ENCODE measurements at places on chromosomes 2 and 18.

DNA sequence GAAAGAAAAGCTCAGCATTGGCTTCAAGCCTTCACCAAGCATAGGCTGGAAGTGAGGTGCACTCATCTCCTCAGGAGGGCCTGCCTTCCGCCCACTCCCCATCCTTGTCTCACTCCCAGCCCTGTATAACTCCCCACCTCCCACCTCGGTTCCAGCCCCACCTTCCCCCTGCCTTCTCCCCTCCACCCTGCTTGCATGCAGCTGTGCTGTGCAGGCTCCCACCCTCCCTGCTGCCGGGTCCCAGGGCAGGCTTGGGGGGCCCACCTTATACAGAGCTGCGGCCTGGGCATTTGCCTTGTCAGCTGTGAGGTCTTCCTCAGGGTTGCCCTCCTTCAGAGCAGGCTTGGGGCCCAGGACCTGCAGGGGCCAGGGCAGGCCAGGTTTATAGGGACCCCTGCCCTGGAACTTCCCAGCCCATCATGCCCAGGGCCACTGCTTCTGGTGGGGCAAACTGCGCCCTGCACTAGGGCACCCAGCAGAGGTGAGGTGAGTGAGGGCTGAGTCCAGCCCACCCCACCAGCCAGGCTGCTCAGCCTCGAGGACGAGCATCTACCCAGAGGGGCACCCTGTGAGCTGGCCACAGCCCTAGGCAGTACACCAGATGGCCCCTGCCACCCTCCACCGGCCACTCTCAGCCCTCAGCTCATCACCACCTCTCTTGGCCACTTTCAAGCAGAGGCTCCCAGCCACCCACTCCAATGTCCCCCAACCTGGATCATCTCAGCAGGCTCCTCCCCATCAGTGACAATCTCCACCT is 11.6 kb downstream of the CAPG start:
- H3K27ac ChIP-seq: peak overlapping the region; percentile 70
- no peaks in the 10 kb centered on the region for H3K27me3 ChIP-seq
- no peak overlapping the region for H3K4me3 ChIP-seq
- DNase-seq: no peak
- H3K4me1 ChIP-seq: peaks cover 16% of the 10 kb centered on the region
- H3K36me3 ChIP-seq: peaks cover 9% of the 10 kb centered on the region

DNA sequence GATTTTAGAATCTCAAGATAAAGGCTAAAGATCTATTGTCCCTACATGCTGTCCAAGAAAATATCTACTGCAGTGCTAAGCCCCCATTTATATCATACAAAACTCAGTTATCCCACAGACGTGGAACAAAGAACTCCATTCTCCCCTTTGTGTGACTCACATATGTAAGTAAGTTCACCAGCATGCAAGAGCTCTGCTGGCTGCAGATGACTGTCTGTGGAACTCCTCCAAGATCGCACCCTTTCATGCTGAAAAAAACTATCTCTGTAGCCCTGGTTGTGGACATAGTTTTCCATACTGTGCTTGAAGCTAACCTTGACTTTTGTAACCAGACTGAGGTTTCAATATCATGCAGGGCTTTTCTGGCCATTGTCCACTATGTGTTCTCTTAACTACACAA is 207.1 kb downstream of the ZNF521 start:
- H3K27me3 ChIP-seq: no peaks in the 10 kb centered on the region
- no peak overlapping the region for H3K4me3 ChIP-seq
- no peak overlapping the region for H3K27ac ChIP-seq
- peaks cover 3% of the 10 kb centered on the region for H3K36me3 ChIP-seq
- DNase-seq: no peak

DNA sequence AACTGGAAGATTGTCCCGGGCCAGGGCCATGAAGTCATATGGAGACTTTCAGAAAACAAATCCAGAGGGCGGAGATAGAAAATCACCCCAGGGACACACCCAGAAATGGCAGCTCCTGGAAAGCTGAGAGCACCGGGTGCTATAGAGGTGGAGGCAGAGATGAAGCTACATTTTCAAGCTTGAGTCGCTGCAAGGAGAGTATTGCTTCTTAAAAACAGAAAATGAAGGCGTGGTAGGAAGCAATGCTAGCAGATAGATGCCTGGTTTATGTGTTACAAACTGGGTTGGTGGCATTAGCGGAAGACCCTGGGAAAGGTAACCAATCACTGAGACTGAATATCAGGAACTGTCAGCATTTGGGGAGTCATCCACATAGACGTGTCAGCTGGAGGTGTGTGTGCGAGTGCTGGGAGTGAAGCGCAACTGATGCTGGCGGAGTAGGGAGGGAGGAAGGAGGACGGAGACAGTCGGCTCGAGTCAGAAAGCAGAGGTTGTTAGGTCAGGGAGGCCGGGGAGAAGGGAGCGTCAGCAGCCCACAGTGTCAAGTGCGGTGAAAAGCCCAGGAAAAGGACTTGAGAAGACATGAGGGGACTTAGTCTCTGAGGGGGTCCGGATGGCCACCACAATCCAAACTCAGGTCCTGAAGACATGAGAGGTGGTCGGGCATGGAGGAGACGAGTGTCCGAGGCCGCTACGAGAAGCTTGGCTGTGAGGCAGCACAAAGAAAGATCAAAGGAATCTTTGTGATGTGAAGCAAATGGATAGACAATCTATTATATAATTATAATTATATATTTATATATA is 45.4 kb downstream of the C18orf63 start:
- H3K27me3 ChIP-seq: peaks cover 8% of the 10 kb centered on the region
- H3K36me3 ChIP-seq: no peaks in the 10 kb centered on the region
- no peak overlapping the region for H3K27ac ChIP-seq
- DNase-seq: no peak
- no peak overlapping the region for H3K4me3 ChIP-seq

GRCh38 chr18:50720325-50720674 is 99.5 kb downstream of the MRO start:
- peaks cover 11% of the 10 kb centered on the region for H3K4me1 ChIP-seq
- DNase-seq: no peak
- H3K36me3 ChIP-seq: peaks cover 9% of the 10 kb centered on the region

DNA sequence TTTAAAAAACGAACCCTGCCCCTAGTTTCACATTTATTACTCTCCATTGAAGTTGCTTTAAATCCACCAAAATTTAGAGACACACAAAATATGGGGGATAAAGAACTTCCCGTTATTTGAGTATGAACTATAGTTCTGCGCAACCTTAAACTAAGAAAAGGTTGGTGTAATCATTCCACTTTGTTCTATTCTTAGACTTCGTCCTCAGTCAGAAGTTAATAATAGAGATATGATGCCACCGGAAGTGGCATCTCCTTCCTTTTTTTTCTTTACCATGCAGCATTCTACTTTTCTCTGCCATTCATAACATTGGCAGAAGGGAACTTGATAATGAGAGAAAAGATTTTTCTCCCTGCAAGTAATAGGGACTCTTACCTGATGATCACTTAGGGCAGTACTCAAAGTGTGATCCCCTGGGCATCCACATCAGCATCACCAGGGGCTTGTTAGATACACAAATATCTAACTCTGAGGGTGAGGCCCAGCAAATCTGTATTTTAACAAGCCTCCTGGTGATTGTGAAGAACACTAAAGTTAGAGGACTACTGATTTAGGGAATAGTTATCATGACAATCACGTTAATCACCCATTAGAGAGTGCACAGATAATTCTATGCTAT is 147.7 kb upstream of the DTNA start:
- H3K4me1 ChIP-seq: peaks cover 4% of the 10 kb centered on the region
- H3K27me3 ChIP-seq: no peaks in the 10 kb centered on the region
- no peak overlapping the region for H3K27ac ChIP-seq
- no peaks in the 10 kb centered on the region for H3K36me3 ChIP-seq

GRCh38 chr2:161131804-161132203 is 28.4 kb upstream of the TANK start:
- no peaks in the 10 kb centered on the region for H3K27me3 ChIP-seq
- H3K36me3 ChIP-seq: no peaks in the 10 kb centered on the region

GRCh38 chr2:136251197-136251884 is 133.4 kb upstream of the CXCR4 start:
- H3K4me3 ChIP-seq: no peak overlapping the region
- H3K36me3 ChIP-seq: no peaks in the 10 kb centered on the region
- no peak overlapping the region for H3K27ac ChIP-seq
- no peak for DNase-seq
- peaks cover 9% of the 10 kb centered on the region for H3K4me1 ChIP-seq

- H3K27ac ChIP-seq: peak overlapping the region; percentile 90
- DNase-seq: peak; percentile 74
- H3K4me1 ChIP-seq: peaks cover 59% of the 10 kb centered on the region
- peaks cover 5% of the 10 kb centered on the region for H3K36me3 ChIP-seq
Observed at GRCh38 chr2:54557601-54558187, 101.6 kb downstream of the SPTBN1 start.

DNA sequence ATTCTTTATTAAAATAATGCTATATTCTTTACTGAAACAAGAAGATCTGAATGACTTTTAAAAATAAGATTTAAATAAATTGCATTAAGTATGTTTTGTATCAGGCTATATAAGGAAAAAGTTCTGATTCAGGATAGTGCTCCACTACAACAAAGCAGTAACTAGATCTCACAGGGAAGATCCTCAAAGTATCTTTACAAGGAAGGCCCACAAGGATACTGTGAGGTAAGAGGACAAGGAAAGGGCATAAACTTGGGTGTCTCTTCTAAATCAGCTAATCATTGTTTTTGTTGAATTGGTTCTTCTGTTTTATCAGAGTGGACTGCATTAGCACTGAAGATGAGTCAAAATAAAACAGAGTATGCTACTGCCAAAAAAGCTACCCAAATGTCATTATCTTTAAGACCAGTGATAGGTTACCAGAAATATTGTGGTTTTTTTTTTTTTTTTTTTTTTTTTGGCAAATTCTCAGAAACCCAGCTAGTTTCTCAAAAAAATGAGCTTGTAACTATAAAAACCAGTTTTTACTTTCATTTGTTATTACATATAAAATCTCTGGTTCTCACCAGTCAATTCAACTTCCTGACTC is 160.9 kb downstream of the BAZ2B start:
- no peak overlapping the region for H3K27ac ChIP-seq
- H3K36me3 ChIP-seq: peaks cover 8% of the 10 kb centered on the region

DNA sequence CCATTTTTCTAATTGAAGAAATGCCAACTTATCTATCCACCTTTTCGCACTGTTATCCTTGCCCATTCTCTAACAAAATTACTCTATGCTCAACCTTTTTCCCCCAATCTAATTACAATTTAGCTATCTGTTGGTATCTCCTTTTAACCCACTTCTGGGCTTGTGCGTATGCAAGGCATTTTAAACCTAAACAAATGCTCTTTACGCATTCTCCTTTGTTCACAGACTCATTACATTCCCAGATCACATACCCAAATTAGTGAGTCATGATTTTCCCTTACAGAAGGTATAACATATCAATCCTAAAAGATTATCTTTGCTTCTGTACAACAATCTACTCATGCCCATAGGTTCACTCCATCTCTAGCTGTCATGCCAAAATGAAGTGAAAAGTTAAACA is 71.7 kb upstream of the LYPD1 start:
- no peaks in the 10 kb centered on the region for H3K27me3 ChIP-seq
- H3K4me3 ChIP-seq: no peak overlapping the region
- H3K4me1 ChIP-seq: no peaks in the 10 kb centered on the region
- H3K36me3 ChIP-seq: no peaks in the 10 kb centered on the region
- no peak overlapping the region for H3K27ac ChIP-seq
- DNase-seq: no peak

DNA sequence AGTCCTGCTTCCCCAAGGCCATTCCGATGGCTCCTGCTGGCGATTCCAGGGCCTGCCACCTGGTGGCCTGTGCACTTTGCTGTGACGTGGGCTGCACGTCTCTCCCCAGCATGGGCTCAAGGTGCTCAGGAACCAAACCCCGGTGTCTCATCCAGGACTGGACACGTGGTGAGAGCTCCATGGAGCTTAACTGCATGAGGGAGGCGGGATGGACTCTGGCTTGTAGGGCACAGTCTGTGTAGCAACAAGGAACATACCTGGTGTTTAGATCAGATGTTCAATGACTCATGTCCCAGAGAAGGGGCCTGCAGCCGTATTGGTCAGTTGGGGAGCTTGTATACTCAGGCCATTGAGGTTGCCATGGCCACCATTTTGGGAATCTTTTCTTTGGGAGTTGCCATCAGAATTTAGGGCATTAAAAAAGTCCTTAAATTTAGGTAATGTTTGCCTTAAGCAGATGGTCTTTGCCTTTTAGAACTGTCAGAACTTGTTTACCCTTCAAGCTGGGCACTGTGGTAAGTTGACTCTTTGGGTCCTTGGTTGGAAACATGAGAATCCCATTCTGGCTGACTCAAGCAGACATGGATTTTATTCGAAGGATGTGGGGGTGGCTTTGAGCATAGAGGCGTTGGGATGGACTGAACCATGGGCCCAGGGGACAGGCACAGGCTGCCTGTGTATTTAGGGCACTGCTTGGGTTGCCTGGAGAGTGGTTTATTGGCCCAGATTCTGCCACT is 21.0 kb downstream of the AGAP1 start:
- DNase-seq: no peak
- peaks cover 21% of the 10 kb centered on the region for H3K4me1 ChIP-seq
- peak overlapping the region; percentile 94 for H3K27ac ChIP-seq
- H3K27me3 ChIP-seq: no peaks in the 10 kb centered on the region

GRCh38 chr18:68555879-68556301 is 159.0 kb downstream of the TMX3 start:
- H3K4me1 ChIP-seq: no peaks in the 10 kb centered on the region
- H3K4me3 ChIP-seq: no peak overlapping the region
- H3K36me3 ChIP-seq: no peaks in the 10 kb centered on the region
- H3K27me3 ChIP-seq: peaks cover 3% of the 10 kb centered on the region
- DNase-seq: no peak
- H3K27ac ChIP-seq: no peak overlapping the region

GRCh38 chr2:65137197-65137775 is 7.4 kb upstream of the RAB1A start:
- H3K4me3 ChIP-seq: no peak overlapping the region
- no peaks in the 10 kb centered on the region for H3K4me1 ChIP-seq
- DNase-seq: no peak
- H3K27ac ChIP-seq: no peak overlapping the region

DNA sequence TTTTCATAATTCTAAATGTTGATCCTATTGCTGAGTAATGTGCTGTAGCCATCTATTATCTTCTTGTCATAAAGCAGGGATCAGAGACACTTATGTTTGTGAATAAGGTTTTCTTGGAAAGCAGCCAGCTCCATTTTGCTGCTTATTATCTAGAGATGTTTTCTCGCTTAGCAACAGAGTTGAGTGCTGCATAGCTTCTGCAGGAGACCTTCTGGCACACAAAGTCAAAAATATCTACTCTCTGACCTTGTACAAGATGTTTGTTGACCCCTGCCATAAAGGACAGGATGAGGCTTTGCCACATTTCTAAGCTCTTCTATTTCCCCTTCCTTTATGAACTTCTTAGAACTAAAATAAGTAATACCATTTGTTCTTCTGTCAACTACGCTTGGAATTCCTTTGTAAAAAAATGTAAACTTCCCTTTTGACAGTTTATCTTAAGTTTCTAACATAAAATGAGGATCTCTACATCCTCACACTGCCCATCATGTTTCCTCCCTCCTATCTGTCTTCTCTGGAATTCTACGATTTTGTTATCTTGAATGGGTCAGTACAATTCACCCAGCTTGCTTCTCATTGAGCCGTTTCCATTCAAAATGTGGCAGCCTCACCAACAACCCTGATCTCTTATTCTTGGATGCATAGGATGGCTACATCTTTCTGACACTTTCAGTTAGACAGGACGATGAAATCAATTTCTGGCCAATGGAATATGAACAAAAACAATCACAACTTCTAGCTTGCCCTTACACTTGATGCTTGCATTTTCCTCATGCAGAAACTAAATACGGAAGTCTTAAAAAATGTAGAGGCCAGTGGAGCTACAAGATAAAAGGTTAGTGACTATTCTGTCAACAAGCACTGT is 1377.0 kb downstream of the SUCLG1 start:
- H3K27ac ChIP-seq: no peak overlapping the region
- no peak overlapping the region for H3K4me3 ChIP-seq
- no peaks in the 10 kb centered on the region for H3K27me3 ChIP-seq
- peaks cover 6% of the 10 kb centered on the region for H3K4me1 ChIP-seq
- DNase-seq: no peak
